ENCODE measurements at places on chromosomes 3 and 15.
A peak's percentile ranks its signal among the peaks of the same experiment; 100 is the strongest.

DNA sequence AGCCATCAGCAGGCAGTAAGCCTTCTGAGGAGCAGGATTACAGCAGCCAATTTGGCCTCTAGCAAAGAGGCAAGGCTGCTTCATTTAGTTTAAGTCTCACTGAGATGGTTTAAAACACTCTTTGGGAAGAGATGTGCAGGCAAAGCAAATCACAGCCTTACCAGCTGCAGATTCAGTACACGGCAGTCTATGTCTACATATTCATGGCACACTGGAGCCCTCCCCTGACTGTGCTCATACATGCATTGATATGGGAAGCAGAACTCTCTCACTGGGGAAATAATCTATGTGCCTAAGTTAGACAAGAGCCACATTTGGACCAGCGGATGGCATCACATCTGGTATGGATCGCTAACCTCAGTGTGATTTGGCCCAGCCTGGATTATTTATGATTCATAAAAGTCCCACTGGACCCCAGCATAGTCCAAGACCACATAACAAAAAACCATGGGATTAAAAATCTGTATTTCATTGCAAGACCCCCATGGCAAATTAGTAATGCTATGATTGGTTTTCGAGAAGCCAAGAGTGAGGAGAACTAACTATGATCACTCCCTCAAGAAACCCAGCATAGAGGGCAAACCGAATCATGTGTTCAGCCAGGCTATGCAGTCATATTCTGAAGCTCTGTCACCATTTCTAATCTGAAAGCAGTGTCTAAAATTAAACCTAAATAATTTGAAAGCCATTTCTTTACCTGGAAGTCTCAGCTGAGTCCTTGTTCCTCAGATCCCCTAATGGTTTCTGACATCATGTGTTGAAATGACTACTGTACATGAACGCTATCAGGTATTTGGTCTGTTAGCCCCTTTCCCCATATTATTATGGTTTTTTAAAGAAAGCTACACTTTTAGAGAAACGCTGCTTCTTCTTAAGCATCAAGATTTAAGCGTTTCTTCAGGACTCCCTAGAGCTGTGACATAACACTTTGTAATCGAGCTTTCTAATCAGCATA lies 1.2 kb downstream of the PRICKLE2 start:
- DNase-seq: no peak

GRCh38 chr3:141170678-141171295 lies 60.8 kb upstream of the PXYLP1 start:
- no peak for DNase-seq

- peak; percentile 46 for DNase-seq
Observed at GRCh38 chr3:33883951-33884561, 85.6 kb downstream of the PDCD6IP start.

- no peak for DNase-seq
Observed at GRCh38 chr3:177114253-177114652, 83.0 kb downstream of the TBL1XR1 start.

DNA sequence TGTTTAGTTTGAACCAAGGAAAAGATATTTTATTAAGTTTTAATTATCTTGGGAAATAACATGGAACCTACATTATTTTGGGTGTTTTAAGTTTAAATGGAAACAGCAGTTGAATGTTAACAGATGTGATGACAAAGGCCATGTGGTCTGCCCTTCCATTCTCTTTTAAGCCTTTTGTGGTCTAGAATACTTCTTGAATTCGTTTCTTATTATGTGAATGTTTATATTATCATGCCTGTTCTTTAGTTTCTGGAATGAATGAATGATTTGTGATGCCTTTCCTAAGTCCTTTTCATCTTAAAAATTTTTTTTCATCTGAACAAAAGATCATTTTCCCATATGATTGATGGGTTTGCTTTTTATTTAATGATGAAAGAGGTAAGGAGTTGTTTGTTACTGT lies 44.6 kb downstream of the SNRK start:
- DNase-seq: no peak

DNA sequence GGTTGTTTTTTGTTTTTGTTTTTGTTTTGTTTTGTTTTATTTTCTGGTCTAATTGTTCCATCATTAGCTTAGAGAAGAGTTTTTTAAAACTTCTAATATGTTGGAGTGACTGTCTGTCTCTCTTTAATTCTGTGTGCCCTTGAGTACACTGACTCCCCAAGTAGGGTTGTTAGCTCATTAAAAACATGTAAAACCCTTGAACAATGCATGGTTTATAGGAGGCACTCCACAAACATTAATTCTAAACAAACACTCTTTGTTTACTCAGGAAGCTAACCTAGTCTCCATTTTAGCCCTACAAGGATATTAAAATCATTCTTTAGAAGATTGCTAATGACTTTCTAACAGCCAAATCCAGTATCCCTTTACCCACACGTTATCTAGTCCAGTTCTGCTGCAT lies 100.5 kb downstream of the CGGBP1 start:
- DNase-seq: peak; percentile 44

DNA sequence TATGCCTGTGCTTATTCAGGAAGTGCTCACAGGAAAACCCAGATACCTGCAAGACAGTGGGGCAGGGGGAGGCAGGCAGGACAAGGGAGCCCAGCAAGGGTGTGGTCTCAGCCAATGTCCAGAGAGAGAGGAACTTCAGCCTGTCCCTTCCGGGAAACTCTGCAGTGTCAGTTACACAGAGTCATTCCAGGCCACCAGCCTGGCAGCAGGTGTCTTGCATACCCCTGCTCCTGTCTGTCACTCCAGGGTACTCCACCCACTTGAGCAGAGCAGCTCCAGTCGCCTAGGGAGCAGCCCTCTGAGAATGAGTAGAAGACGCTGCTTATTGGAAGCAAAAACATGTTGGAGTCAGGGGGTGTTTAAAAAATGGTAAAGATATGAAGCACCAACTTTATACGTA lies 431.2 kb upstream of the RGMA start:
- no peak for DNase-seq

DNA sequence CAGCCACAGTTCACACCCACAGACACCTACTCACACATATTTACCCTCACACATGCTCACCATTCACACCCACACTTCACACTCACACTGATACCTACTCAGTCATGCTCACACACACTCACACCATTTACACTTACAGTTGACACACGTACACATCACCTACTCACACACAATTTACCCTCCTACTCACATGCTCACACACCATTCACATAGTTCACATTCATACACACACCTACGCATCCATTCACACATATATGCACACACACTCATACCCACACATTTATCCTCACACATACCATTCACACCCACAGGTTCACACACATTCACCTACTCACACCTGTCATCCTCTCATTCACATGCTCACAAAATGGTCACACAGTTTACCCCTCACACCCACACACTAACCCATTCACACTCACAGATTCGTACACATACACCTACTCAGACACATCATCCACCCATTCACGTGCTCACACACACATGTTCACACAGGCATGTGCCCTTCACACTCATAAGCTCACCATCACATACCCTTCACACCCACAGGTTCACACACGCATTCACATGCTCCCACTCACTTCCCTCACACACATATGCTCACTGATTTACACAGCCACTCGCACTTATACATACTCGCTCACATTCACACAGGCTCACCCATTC lies 42.3 kb downstream of the HMCES start:
- DNase-seq: no peak

GRCh38 chr3:177714945-177715344 lies 517.7 kb upstream of the TBL1XR1 start:
- DNase-seq: no peak

DNA sequence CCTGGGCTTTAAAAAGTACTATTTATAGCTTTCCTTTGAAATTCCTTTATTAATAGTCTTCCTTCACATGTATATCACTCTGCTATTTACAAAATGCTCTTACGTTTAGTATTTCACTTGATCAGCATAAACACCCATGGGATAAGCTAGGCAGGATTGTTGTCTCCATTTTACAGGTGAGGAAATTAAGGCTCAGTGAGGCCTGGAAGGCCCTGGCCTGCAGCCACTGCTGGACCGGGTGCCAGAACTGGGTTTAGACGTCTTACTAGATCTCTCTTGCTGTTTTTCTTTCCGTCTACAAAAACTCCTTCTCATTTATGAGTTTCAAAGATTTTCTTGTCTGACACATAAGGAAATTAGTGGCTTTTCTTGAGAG lies 236.4 kb downstream of the LPP start:
- no peak for DNase-seq

DNA sequence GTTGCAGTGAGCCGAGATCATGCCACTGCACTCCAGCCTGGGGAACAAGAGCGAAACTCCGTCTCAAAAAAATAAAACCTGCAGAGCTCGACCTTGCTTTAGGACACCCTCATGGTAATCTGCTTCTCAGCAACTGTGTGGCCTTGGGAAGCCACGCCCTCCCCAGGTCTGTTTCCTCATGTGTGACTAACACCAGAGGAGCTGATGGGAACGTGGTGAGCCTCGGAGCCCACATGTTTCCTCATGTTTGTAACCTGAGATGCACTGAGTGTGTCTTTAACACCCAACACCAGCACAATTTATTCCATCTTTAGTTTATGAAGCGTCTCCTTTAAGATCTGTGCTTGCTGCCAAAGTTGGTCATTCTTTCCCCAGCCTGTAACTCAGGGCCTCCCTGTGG lies 142.8 kb downstream of the OCA2 start:
- no peak for DNase-seq

Data from COLO829 (cell line).